GDM1 (cell line): ENCODE measurements at places on chromosomes 7 and 10.

DNA sequence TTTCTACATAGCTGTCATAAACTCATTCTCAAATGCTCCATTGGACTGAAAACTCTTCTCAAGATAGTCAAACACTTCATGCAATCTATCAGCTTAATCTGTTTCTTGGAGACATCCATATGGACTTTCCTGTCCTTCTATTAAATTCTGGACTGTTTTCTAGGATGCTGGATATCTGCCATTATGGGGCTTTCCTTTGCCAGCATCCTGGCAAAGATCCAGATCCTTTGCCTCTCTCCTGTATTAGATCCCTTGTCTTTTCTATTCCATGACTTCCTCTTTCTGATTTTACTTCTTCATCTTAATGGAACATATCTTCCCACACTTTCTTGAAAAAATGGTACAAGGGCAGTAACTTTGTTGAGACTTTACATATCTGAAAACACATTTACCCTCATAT is 35.9 kb upstream of the SKAP2 start:
- no peak for DNase-seq

DNA sequence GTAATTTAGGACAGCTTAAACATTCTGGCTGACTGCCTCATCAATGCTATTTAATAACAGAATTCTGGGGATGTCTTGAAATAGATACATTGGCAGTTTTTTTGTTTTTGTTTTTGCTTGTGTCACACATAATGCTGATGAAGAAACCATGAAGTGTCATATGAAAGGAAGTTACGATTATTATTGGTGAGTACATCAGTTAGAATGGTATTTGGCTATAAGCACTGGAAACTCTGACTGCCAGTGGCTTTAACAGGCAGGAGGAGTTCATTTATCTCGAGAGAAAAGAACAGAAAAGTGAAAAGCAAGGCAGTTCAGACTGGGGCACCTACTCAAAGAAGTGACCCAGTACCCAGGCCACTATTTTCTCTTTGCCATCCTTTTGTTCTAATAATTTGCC is 18.1 kb downstream of the LSM8 start:
- DNase-seq = no peak

GRCh38 chr7:121198502-121198901 is 130.3 kb upstream of the WNT16 start:
- DNase-seq = no peak

GRCh38 chr7:101154693-101155102 is 422 bp downstream of the AP1S1 start:
- DNase-seq = no peak

DNA sequence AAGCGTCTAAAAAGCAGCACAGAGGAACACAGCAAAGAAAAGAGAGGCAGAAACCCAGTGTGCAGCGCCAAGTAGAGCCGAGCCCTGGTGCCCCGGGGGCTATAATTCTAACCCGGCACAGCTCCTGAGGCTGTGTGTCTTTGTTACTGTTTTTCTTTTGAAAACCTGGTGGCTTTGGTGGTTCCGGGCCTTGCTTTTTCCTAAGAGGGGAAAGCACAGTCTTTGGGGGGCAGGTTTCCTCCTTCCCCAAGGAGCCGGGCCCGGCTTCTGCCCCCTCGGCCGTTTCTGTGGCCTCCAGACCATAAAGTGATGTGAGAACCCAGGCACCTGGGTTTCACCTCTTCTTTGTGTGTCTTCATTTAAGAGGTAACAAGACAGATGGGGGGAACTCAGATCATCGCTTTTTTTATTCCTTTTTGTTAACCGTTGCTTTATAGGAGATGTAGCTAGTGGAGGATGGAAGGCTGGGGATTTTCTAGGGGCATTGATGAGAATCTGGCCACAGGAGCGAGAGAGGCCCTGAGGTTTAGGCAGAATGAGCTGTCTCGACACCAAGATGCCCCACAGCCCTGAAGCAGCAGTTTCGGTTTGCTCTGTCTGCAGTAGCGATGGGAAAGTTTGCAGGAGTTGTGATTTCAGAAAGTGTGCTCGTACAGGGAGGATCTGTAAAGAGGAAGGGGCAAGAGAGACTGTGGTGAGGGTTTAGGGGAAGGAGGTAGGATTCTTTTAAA is 367.8 kb upstream of the GALNT17 start:
- no peak for DNase-seq

DNA sequence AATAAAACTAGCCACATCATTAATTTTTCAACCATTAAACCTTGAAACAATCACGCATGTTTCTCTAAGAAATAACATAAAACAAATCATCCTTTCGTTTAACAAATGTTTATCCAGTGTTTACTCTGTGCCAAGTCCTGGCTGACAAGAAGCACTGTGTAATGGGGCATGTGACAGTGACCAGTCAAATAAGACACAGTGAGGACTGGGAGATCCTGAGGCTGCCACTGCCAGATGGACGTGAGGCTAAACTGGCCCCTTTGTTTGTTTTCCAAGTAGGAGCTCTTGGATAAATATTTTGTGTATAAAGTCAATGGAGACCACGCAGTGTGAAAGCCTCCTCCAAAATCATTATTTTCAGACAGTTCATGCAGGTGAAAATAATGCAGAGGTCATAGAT is 626.2 kb downstream of the SUGCT start:
- DNase-seq = no peak

- no peak for DNase-seq
Measured at GRCh38 chr7:96637522-96637921, 72.1 kb downstream of the SEM1 start.

- DNase-seq = no peak
Measured at GRCh38 chr7:109256762-109257560, 687.3 kb downstream of the DNAJB9 start.

GRCh38 chr10:94465684-94466083 is 63.3 kb downstream of the TBC1D12 start:
- no peak for DNase-seq

- DNase-seq = no peak
Measured at GRCh38 chr7:100895956-100896731, 456 bp upstream of the ACHE start.

- DNase-seq = peak; percentile 78
Measured at GRCh38 chr7:158695726-158696452, 8.7 kb downstream of the NCAPG2 start.

GRCh38 chr10:68239069-68239468 is 7.2 kb upstream of the ATOH7 start:
- no peak for DNase-seq

GRCh38 chr7:100799037-100799896 is 28.1 kb downstream of the EPHB4 start:
- peak; percentile 19 for DNase-seq

GRCh38 chr7:157541295-157542067 is 204.7 kb downstream of the DNAJB6 start:
- no peak for DNase-seq

GRCh38 chr7:2956526-2957368 is 86.9 kb downstream of the CARD11 start:
- peak; percentile 49 for DNase-seq

DNA sequence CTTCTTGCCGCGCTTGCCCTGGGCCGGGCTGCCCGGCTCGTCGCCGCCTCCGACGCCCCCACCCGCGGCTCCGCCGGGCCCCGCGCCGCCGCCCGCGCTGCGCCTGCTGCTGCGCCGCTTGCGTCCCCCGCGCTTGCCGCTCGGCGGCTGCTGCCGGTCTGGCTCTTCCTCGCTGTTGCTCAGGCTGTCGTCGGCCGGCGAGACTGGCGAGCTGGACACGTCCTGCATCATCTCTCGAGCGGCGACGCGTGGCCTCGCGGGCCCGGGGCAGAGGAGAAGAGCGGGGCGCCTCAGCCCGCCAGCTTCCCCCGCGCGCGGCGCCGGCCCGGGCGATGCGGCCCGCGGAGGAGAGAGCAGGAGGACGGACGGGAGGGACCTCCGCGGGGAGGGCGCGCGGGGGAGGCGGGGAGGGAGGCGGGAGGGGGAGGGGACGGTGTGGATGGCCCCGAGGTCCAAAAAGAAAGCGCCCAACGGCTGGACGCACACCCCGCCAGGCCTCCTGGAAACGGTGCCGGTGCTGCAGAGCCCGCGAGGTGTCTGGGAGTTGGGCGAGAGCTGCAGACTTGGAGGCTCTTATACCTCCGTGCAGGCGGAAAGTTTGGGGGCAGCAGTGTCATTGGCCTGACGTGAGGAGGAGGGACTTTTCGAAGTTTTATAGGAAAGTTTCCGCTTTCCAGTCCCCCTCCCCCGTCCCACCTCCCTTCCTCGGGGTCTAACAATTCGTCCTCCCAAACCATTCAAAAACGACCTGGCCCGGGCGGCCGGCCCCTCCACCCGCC is at the start of gene TWIST1:
TWIST1 (minus strand) TSS at position 546 of the 779 bp plus-strand sequence; CDS start at position 231, 315 bp downstream.
- no peak for DNase-seq

DNA sequence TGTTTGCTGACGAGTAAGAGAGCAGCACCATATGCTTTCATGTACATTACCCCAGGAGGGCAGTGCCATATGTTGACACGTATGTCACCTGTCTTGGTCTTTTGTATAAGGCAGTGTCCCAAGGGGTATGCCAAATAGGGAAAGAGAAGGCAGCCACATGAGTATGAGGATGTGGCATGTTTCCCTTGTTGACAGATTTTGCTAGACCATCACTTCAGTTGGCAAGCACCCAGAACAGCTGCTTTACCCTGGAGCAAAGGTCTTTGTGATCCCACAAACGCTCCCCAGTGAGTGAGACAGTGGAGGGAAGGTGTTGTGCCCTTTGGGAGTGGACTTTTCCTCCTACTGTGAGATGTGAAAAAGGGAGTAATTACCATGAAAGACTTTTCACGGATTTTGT is 350.1 kb downstream of the ETV1 start:
- no peak for DNase-seq

- DNase-seq = no peak
Measured at GRCh38 chr7:11760372-11760771, 71.6 kb downstream of the THSD7A start.

DNA sequence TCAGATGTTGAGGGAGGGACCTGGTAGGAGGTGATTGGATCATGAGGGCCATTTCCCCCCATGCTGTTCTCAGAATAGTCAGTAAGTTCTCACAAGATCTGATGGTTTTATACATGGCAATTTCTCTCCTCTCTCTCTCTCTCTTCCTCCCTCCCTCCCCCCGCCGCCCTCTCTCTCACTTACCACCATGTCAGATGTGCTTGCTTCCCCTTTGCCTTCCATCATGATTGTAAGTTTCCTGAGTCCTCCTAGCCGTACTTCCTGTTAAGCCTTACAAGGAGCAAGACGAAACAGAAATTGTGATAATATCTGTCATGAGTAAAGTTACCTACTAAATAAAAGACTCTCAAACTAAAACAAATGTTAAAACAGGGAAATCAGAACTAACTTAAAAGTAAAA is 19.9 kb upstream of the GPR141 start:
- peak; percentile 62 for DNase-seq

- DNase-seq = no peak
Measured at GRCh38 chr10:18625886-18626285, 25.5 kb downstream of the NSUN6 start.

DNA sequence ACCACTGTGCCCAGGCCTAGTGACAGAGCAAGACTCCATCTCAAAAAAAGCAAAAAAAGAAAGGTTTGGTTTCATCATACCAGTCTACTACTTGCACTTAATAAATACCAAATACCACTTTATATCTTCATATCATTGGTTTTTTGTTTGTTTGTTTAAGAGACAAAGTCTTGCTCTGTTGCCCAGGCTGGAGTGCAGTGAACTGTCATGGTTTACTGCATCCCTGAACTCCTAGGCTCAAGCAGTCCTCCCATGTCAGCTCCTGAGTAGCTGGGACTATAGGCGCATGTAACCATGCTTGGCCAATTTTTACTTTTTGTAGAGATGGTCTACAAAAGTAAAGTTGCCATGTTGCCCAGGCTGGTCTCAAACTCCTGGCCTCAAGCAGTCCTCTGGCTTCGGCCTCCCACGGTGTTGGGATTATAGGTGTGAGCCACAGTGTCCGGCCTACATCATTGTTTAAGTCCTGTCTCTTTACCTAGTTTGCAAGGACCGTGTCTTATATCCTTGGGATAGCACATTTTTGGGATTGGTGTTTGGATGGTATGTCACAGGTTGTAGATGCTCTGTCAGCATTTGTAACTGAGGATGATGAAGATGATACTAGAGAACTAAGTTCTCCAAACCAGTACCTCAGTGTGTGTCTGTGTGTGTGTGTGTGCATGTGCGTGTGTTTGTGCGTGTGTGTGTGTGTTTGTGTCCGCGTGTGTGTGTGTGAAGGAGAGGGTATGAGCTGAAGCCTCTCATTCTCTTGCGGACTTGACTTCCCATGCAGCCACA is 9.3 kb downstream of the LMTK2 start:
- no peak for DNase-seq

DNA sequence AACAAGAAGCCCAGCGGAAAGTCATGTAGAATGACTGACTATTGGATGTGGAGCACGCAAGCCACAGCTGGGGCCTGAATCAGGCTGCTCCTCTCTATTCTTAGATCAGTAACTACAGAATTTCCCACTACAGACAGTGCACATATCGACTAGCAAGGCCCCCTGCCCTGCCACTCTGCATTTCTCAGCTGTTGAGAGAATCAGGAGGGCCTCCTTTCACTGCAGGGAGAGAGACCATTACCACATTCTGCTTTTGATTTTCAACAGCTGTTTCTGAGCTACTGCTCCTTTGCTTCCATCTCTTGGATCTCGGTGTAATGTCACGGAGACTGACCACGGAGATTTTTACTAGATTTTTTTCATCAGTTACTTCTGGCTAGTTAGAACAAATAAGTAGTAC is 73.8 kb downstream of the PON1 start:
- no peak for DNase-seq

DNA sequence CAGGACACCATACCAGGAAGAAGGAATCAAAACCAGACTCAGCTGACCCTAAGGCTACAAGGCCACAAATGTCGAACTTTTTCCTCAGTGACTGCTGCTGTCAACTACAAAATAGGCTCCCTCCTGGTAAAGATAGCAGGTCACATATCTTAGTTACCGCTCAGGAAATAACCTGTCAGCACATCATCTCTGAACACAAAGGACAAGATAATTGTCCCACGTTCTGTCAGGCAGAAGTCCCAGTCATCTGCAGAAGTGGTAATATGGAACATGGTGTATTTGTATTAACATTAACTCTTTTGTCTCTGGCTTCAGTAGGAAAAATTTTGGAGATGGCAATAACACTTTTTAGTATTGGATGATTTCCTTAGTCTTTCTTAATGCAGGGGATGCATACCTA is 630.2 kb upstream of the LRRTM3 start:
- no peak for DNase-seq

DNA sequence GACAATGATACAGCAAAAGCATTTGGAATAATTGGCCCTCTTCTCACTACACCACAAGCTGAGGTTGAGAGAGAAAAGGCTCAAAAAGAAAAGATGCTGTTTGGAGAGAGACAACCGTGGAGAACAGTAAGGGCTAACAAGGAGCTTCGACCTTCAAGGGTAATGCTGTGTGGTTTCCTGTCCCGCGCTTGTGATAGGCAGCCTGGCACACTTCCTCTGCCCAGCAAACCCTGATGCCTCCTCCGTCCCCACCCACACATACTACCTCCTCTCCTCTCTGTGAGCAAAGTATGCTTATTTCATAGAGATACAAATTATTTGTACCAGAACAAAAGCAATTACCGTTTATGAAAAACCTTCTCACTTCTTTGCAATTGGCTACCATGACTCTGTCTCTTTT is 755.4 kb downstream of the KCNMA1 start:
- DNase-seq = peak; percentile 72

DNA sequence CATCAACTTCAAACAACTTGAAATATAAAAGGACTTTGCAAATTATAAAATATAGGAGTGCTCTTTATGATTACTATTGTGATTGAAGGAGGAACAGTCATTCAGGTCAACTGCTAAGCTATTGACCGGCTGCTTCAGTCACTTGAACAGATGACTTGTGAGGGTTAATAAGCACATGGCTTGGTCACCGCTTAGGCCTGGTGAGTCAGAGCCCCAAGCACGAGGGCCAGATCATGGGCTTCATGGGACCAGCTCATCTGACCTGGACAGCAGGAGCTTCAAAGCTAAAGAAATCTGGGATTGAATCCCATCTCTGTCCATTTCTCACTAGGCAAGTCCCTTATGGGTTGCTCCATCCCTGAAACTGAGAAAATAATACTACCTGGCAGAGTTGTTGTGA is 60.4 kb upstream of the ADO start:
- no peak for DNase-seq
